ENCODE measurements at places on chromosomes 1 and 21. TPM values are rescaled to one million over a fixed set of nuclear protein-coding genes. Genes with fewer than 3 reads are reported as not detected.

KCND3 gene
- 13.0 TPM for total RNA-seq

DHRS3 gene
- total RNA-seq = 6.9 TPM

CATSPERE gene
- 1.2 TPM for total RNA-seq

HMGCS2 gene
- not detected for total RNA-seq

EFNA4 gene
- 0.74 TPM for total RNA-seq

SYDE2 gene
- 8.4 TPM for total RNA-seq

PTPRU gene
- total RNA-seq = 29.7 TPM

KCNE1 gene
- 1.2 TPM for total RNA-seq

TRABD2B gene
- total RNA-seq = under 0.01 TPM

ACTA1 gene
- 1.5 TPM for total RNA-seq

MYBPH gene
- not detected for total RNA-seq

OR2AK2 gene
- total RNA-seq = not detected

S100A8 gene
- total RNA-seq = 7.1 TPM

SELP gene
- total RNA-seq = 0.49 TPM

PHLDA3 gene
- 7.1 TPM for total RNA-seq

FCRL6 gene
- 0.25 TPM for total RNA-seq

INSRR gene
- 0.25 TPM for total RNA-seq

HAPLN2 gene
- 0.98 TPM for total RNA-seq

EEIG2 gene
- 45.7 TPM for total RNA-seq

NCAM2 gene
- total RNA-seq = 35.9 TPM

ATP1A4 gene
- total RNA-seq = under 0.01 TPM

SDHB gene
- total RNA-seq = 61.5 TPM

HES5 gene
- 13.3 TPM for total RNA-seq

UTS2 gene
- not detected for total RNA-seq
